Left cardiac atrium (tissue), 4 donors: ENCODE measurements at places on chromosomes 1 and 21. TPM values are rescaled to one million over a fixed set of nuclear protein-coding genes. Genes with fewer than 3 reads are reported as not detected.

GRCh38 chr1:175887521-175887920, 144.1 kb upstream of the TNR start:
- DNase-seq, result no peak

DNA sequence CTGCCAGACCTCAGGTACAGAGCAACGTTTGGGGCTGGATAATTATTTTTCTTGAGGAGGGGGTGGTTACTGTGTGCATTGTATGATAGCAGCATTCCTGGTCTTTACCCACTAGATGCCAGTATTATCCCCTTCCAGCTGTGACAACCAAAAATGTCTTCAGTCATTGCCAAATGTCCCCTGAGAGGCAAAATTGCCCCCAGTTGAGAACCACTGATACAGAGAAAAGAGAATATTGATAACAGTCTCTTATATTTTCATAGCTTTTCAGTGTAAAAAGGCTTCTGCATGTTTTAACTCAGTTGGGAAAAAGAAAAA, 51.8 kb upstream of the SYT14 start:
- DNase-seq, result no peak

- no peak for DNase-seq
These were observed 4.1 kb downstream of the LEPR start for GRCh38 chr1:65424573-65424889.

DNA sequence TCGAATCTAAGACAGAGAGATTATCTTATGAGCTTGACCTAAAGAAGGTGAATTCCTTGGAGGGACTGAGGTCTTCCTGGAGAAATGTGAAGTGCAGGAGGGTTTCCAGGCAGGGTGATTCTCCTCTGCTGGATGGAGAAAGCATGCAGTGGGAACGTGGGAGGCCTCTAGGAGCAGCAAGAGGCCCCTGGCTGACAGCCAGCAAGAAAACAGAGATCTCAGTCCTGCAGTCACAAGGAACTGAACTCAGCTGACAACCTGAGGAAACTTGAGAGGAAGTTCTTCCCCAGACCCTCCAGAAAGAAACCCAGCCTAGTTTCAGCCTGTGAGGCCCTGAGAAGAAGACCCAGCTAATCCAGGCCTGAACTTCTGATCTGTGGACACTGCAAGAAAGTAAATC, 345.9 kb downstream of the FAM72C start:
- no peak for DNase-seq

The MYOCOS gene
- total RNA-seq, result not detected

The LRRC39 gene
- 102 TPM for total RNA-seq
